Sigmoid colon (tissue), 7 donors: ENCODE measurements at places on chromosomes 13 and 19. TPM values are rescaled to one million over a fixed set of nuclear protein-coding genes. Genes with fewer than 3 reads are reported as not detected.

SIAH3 gene
- total RNA-seq, result not detected

- no peaks in the 10 kb centered on the region for H3K27me3 ChIP-seq
- no peaks in the 10 kb centered on the region for H3K36me3 ChIP-seq
- no peak overlapping the region for H3K4me3 ChIP-seq
- peak; percentile 81 for DNase-seq
- H3K4me1 ChIP-seq, result peaks cover 11% of the 10 kb centered on the region
- peak overlapping the region; percentile 66 for H3K27ac ChIP-seq
These were observed 9.9 kb upstream of the RCBTB2 start for GRCh38 chr13:48542581-48543341.

DNA sequence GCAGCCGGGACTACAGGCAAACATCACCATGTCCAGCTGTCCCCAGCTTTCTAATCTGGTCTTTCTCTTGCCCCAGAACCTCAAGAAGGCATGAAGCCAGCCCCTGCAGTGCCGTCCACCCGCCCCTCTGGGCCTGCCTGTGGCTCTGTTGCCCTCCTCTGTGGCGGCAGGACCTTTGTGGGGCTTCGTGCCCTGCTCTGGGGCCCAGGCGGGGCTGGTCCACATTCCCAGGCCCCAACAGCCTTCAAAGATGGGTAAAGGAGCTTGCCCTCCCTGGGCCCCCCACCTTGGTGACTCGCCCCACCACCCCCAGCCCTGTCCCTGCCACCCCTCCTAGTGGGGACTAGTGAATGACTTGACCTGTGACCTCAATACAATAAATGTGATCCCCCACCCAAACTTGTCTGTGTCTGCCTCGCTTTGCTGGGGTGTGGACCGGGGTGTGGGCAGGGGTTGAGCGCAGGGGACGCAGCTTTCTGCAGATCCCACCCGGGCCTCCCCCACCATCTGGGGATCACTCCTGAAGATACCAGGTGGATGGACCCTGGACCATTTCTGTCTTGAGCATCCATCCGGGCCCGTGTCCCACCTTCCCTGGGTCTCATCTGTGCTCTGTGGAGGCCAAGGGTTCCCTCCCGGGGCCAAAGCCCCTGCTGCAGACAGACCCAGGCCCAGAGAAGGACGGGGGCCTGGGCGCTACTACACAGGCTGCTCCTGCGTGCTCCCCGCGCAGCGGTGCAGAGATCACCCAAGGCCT lies 15.3 kb downstream of the PRKCSH start:
- H3K4me1 ChIP-seq, result no peaks in the 10 kb centered on the region
- peaks cover 5% of the 10 kb centered on the region for H3K36me3 ChIP-seq
- no peaks in the 10 kb centered on the region for H3K27me3 ChIP-seq
- H3K4me3 ChIP-seq, result no peak overlapping the region

- H3K36me3 ChIP-seq, result no peaks in the 10 kb centered on the region
- no peak overlapping the region for H3K4me3 ChIP-seq
- no peak for DNase-seq
- H3K27me3 ChIP-seq, result no peaks in the 10 kb centered on the region
These were observed 47.7 kb upstream of the ATP12A start for GRCh38 chr13:24632382-24633121.

GRCh38 chr19:7176792-7177191 lies 107.3 kb downstream of the ZNF557 start:
- no peak for DNase-seq
- H3K27me3 ChIP-seq, result no peaks in the 10 kb centered on the region
- no peaks in the 10 kb centered on the region for H3K36me3 ChIP-seq

GRCh38 chr19:16671652-16672274 lies 10.8 kb downstream of the TMEM38A start:
- H3K4me3 ChIP-seq, result no peak overlapping the region
- no peak for DNase-seq
- no peak overlapping the region for H3K27ac ChIP-seq

- H3K4me3 ChIP-seq, result no peak overlapping the region
- no peaks in the 10 kb centered on the region for H3K4me1 ChIP-seq
- no peak for DNase-seq
- H3K27me3 ChIP-seq, result no peaks in the 10 kb centered on the region
- H3K36me3 ChIP-seq, result no peaks in the 10 kb centered on the region
These were observed 36.5 kb downstream of the OPA3 start for GRCh38 chr19:45547965-45548609.
